ENCODE measurements at places on chromosomes 3 and 15. TPM values are rescaled to one million over a fixed set of nuclear protein-coding genes. Genes with fewer than 3 reads are reported as not detected.

Gene MEX3B
- total RNA-seq = 0.97 TPM

Gene GPR171
- total RNA-seq = 1.3 TPM

Gene LMAN1L
- 5.1 TPM for total RNA-seq

Gene ARL6
- 6.1 TPM for total RNA-seq

Gene CPN2
- total RNA-seq = 0.38 TPM

Gene CD96
- total RNA-seq = 0.90 TPM

Gene SPINT1
- total RNA-seq = 2.7 TPM

Gene TOPAZ1
- total RNA-seq = not detected

Gene TMC3
- total RNA-seq = not detected

Gene FBXW12
- not detected for total RNA-seq

DNA sequence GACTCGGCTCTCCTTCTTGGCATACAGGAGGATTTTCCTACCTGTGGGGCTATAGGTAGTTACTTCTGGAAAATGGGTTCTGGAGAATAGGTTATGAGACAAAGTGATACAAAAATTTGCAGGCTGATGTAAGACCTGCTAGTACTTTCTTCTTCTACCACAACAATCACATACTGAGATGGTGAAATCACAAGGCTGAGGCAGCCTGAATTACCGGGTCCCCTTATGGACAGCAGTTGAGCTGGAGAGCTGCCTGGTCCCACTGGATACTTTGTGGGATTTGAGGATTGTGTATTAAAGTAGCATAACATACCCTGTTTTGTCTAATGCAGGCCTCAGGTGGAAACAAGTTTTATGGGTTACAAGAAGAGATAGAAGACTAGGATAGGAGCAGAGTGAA, 86.5 kb upstream of the FAM98B start:
- no peak for DNase-seq

- DNase-seq = no peak
Measured at GRCh38 chr3:23580096-23580713, 225.6 kb upstream of the UBE2E1 start.

- no peak for DNase-seq
Measured at GRCh38 chr15:73035221-73035620, 17.0 kb upstream of the NEO1 start.

GRCh38 chr3:138862531-138862923, 27.8 kb upstream of the PIK3CB start:
- peak; percentile 2 for DNase-seq

- DNase-seq = no peak
Measured at GRCh38 chr3:52313188-52313773, 2.8 kb upstream of the DNAH1 start.

- DNase-seq = no peak
Measured at GRCh38 chr3:37994639-37994972, 4.0 kb downstream of the VILL start.

DNA sequence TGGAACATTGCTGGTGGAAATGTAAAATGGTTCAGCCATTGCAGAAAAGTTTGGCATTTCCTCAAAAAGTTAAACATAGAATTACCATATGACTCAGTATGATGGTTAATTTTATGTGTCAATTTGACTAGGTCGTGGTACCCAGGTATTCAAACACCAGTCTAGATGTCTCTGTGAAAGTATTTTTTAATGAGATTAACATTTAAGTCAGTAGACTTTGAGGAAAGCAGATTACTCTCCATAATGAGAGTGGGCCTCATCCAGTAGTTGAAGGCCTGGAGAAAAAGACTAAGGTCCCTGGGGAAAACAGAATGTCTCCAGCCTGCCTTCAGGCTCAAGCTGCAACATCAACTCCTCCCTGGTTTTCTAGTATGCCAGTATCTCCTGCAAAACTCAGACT, 42.3 kb upstream of the TMEM87A start:
- DNase-seq = no peak

DNA sequence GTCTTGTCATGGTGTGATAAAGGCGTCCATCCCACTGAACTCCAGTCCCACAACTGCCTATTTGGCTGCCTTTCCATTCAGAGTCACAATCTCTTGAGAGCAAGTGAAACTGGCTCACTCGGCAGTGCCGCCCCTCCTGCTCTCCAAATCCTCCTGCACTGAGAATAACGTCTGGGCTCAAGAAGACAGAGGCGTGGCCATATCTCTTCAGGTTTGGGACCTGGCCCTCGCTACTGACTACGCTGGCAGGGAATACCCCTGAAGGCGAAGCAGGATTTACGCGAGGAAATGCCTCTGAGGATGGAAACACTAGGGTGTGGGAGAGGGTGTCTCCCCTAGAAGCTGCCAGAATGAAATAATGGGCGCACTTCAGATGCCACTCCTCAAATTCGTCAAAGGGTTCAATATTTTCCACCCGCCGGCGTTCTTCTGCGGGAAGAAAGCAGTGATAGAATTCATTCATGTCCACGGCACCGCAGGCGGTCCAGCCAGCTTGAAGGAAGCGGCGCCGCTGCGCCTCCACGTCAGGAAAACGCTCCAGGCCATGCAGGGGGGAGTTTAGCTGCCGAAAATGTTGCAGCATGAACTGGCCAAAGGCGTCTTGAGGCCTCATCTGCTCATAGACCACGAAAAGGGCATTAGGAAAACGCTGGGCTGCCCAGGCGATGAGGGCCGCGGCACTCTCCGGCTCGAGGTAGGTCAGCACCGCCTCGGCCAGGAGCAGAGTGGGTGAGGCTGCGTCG, 985 bp downstream of the LCMT2 start:
- DNase-seq = no peak

- no peak for DNase-seq
Measured at GRCh38 chr15:36996538-36997181, 103.7 kb downstream of the MEIS2 start.

DNA sequence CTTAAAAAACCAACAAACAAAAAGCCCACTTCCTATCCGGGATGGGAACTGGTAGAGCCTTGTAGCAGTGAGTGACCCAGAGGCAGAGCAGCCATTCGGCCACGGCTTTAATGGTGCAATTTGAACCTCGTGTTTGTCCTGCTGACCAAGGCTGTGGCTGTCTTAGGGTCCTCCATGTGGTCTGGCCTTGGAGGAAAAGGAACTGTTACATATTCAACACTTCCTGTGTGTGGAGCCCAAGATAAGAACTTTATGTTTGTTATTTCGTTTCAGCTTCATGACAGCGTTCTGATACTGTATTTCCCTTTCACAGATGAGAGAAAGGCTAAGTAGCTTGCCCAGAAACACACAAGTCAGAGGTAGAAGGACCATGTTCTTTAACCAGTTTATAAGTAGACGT, 269.8 kb downstream of the SV2B start:
- DNase-seq = no peak

GRCh38 chr3:172341482-172342059, 106.7 kb downstream of the GHSR start:
- no peak for DNase-seq

GRCh38 chr3:123695731-123696640, 111.1 kb upstream of the HACD2 start:
- no peak for DNase-seq

GRCh38 chr15:33888176-33888575, 80.1 kb upstream of the CHRM5 start:
- no peak for DNase-seq
